ENCODE measurements at places on chromosomes 1 and 21.

- no peak for DNase-seq
Measured at GRCh38 chr1:86477256-86477655, 8.5 kb downstream of the CLCA1 start.

- DNase-seq: no peak
Measured at GRCh38 chr1:154779551-154780189, 90.4 kb downstream of the KCNN3 start.

DNA sequence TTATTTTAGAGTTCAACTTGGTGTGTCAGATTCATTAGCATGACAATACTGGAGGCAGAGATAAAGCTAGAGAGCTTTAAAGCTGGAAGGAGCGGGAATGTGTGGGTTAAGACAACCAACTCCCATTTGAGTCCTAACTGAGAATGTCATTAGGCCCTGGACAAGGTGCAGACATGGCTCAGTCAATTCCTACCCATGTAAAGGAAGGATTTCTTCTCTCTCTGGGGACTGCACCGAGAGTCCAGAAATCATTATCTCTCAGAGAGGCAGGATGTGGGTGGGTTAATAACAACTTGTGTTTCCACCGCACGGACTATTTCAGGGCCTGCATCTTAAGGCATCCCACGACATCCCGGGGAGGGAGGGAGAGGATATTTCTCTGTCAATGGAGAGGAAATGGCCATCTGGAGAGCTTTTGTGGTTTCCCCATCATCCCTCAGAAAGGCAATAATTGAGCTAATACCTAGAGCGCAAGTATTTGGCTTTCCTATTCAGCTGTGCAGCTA, 46.7 kb upstream of the SARS1 start:
- peak; percentile 44 for DNase-seq

DNA sequence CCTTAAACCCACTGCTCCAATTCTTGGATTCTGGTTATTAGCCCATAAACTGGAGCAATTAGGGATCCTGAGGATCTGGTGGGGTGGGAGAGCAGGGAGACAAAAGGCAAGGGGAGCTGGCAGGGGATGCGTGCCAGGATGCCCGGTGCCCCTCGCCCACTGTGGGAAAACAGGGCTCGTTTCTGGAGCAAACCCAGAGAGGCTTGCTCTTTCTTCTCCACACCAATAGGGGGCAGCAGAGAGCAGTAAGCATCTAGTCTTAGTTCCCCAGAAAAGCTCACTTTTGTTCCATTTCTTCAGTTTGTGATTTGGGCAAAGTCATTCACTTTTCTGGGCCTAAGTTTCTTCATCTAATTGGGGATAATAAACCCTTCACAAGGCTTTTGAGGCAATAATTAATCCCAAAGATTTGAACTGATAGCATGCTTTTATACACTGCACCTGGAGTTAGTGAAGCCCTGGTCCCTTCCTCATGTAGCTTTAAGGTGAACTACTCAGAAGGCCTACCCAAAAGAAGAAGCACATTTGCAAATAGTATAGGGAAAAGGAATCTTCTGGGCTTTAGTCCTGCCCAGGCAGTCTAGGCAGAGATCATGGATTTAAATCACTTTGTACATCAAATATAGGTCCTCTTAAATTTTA, 160.6 kb upstream of the USP24 start:
- DNase-seq: peak; percentile 30

DNA sequence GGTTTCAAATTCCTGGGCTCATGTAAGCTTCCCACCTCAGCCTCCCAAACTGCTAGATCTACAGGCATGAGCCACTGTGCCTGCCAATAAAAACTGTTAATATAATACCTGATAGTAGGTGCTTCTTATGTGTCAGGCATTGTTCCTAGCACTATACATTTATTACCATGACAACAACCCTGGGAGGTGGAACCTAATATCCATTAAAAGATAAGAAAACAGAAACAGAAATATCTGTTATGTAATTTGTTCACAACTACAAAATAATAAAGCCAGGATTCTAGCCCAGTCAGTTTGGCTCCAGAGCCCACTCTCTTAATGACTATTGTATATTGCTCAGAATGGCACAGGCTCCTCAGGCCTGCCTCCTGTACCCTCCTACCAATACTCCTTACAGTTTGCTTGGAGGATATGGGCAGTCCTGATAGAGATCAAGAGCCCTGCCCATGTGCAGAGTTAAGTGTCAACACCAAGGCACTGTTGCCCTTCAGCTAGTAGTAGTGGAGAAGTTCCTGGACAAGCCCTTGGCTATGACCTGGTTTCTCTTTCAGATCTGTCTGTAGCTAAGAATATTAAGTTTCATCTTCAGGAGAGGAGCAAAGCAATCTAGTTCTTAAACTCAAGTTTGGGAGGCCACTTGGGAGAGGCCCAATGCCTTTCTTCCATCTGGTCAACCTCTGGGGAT, 22.4 kb downstream of the RPL5 start:
- no peak for DNase-seq

DNA sequence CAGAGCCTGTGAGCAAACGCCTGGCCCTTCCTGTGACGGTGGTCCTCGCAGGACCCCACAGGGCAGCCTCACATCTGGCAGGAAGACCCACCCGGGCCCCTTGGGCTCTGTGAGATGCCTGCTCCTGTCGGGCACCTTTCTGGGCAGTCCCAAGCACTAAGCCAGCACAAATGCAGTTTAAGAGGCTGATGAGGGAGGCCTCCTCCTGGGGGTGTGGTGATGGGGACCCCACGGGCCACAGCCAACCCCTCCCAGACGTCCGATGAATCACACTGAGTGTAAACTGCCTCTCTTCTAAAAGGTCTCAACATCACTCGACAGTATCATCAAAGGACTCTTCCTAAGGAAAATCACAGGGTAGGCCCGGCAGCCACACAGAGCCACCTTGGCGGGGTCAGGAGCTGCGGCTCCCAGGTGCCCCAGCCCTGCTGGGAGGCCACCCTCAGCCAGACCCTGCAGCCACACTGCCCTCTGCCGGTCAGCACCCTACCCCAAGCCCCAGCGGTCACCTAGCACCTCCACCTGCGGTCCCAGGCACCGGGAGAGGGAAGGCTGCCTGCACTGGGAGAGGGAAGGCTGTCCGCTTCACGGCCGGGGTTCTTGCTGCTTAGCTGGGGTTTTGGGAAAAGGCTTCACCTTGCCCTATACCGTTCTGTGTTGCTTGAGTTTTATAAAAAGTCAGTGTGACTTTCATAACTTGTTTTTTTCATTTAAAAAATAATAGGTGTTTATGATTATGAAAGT, 3.9 kb upstream of the PRKCZ start:
- peak; percentile 64 for DNase-seq

- DNase-seq: no peak
Measured at GRCh38 chr1:56904663-56905397, 50.2 kb downstream of the C8A start.

DNA sequence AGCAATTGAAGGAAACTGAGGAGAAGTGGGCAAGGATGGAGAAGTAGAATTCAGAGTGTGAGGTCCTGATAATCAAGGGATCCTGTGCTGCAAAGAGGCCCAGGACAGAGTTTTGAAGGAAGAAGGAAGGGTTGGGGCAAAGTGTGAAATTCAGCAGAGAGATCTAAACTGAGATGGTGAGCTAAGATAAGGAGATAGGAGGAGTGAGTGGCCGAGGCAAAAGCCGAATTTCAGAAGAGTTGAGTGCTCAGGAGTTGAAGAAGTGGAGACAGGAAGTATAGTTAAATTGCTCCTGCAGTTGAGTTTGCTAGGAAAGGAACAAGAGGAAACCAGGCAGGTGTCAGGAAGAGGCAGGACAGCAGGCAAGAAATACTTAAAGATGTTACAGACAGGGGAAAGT, 16.4 kb upstream of the MAPKAPK2 start:
- DNase-seq: no peak

GRCh38 chr1:205680073-205680851, at the start of gene SLC45A3:
Gene SLC45A3, minus strand, starts transcription at chr1:205680509. Its CDS starts 15,853 bp downstream, at chr1:205664656.
- no peak for DNase-seq

- no peak for DNase-seq
Measured at GRCh38 chr1:214983126-214983869, 99.2 kb upstream of the KCNK2 start.

GRCh38 chr21:46038871-46039397, 57.4 kb downstream of the COL6A1 start:
- DNase-seq: no peak

- no peak for DNase-seq
Measured at GRCh38 chr1:110060034-110060661, 10.3 kb downstream of the ALX3 start.

DNA sequence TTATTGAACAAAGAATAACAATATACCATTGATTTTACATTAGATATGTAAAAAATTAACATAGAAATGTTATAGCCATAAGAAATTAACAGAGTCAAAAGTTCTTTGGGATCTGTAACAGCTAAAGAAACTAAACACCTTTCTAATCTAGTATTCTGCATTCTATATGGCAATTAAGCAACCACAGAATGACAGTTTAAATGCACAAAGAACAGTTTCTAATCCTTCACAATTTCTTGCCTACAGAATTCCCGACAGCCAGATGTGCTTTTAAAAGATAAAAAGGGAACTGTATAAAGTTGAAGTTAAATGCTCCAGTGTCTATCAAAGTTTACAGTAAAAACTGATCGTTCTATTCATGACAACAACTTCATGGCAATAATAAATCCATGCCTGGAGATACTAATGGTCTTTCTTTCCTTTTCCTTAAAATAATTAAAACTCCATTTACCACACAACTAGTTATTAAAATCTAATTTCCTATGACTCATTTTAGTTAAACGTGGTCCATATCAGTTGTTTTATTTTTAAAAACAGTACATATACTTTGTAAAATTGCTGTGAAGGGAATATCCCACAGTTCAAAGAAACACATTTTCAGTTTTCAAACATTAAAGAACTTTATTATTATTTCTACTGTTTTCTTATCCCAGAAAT, 110.2 kb downstream of the EIF4G3 start:
- DNase-seq: no peak

DNA sequence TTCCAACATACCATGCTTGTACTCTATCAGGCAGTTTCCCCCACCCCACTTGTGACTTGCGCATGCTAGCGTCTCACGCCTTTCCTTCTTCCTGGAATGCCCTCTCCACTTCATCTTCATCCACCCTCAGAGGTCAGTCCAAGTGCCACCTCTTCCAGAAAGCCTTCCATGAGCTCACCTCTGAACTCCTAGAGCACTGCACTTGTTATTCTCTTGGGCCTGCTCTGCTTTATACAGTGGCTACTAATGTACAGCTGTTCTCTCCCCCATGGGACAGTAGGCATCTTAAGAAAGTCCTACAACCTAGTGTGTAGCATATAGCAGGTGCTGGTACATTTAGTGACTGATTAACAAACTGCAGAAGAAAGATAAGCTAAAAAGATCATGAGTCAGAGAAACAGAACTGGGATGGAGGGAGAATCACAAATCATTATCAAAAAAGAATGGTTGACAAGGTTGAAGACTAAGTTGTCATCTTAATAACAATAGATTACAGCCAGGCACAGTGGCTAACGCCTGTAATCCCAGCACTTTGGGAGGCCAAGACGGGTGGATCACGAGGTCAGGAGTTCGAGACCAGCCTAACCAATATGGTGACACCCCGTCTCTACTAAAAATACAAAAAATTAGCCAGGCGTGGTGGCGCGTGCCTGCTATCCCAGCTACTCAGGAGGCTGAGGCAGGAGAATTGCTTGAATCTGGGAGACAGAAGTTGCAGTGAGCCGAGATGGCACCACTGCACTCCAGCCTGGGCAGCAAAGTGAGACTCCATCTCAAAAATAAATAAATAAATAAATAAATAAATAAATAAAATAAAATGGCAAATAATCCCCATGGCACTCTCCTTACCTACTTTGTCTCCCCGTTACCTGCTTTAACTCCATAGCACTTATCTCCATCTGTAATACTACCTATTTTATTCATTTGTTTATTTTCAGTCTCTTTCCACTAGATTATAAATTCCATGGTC, 16.3 kb upstream of the TSPAN1 start:
- DNase-seq: no peak

- no peak for DNase-seq
Measured at GRCh38 chr1:193157360-193157759, 29.1 kb downstream of the B3GALT2 start.

DNA sequence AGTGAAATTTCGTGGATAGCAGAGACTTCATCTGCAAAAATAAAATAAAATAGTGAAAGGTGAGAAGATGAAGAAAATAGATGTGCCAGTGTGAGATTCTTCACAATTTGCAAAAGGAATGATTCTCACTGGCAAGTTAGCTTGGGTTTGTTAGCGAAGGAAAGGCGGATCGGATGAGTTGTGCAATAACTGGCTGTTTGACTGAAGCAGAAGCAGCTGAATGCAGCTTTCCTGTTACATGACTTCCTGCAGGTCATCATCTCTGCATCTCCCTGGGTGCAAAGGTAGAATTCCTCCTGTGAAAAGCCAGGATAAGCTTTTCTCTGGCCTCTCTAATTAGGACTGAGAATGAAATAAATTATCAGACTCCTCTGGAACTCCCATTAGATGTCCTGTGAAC, 263.1 kb upstream of the CHRM3 start:
- DNase-seq: no peak

DNA sequence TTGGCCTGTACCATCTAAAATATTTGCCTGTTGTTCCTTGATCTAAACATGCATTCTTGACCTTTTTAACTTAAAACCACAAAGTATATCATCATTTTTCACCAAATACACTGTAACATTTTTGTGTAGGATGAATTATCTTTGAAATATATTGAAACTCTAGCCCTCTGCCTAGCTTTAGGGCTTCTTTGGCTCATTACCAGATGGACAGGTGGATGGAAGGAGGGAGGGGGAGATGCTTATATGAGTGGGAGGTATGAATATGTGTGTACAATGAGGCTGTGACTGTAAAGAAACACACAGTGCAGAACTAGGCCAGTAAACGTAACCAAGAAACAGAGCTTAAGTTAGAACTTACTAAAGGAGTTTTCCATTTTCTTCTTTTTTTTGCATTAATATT, 118.5 kb downstream of the ESRRG start:
- DNase-seq: no peak

- no peak for DNase-seq
Measured at GRCh38 chr1:991895-992294, 8.0 kb downstream of the HES4 start.

DNA sequence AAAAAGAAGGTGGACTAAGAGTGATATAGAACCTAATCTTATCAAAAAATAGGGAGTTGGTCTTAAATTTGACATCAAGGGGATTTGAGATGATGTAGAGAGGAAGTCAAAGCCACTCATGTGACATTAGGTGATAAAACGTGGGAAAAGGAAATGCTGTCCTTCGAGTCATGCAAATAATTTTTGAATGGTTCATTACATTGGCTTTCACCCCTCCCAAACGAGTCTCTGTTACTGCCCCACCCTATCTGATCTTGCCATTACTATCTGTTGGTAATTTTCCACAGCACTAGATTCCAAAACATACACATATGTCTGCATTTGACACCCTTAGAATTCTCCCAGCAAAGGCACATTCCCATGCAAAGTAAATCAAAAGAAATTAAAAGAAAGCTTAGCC, 531.1 kb upstream of the ADAMTS5 start:
- no peak for DNase-seq

DNA sequence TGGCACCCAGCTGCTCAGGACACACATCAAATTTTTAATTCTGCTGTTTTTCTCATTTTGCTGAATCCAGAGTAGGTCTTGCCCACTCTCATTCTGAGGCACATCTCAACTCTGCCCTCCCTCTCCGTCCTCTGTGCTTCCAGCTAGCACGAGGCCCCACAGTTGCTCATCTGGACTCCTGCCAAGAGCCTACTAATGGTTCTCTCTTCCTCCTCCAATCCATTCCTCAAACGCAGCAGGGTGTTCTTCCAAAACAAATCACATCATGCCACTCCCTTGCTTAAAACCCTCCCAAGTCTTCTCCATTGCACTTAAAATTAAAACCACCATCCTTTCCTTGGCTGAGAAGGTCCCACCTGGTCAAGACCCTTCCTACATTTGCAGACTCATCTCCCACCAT, 49.8 kb upstream of the SCAF4 start:
- DNase-seq: no peak

Data from GM19239 (cell line).